ENCODE measurements at places on chromosomes 7 and 10.

DNA sequence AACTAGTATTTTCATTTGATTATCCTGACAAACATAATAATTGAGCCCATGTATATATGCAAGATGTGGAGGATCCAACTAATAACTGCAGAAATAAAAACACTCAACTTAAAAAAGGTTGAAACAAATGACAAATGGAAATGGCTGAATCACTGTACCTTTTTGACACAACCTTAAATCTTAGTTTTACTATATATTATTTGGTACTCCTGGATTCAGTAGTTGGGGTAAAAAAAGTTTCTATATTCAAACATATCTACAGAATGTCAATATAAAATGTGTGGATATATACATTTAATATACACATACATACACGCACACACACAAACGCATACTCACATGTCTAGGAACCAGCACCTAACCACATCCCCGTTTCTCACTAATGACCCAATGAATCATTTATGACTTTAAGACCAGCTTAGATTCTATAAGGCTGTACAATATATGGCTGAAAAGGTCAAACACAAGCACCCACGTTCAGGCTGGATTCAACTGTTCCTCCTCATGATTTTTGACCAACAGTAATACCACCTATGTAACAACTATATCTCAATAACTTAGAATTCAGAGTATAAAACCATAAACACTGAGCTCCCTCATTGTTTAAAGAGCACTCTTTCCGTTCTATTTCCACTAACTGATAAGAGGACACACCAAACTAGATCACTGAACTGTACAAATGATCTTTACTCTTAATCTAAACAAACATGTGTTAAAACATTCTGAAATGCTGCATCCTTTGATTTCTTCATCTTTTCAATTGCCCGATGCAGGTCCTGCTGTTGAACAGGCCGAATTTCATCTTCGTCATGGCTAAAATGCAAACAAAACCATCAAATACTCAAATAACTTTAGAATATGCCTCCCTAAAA lies 63.8 kb downstream of the ATAD1 start:
- DNase-seq: no peak

GRCh38 chr10:11563936-11564335 lies 47.5 kb downstream of the USP6NL start:
- no peak for DNase-seq

DNA sequence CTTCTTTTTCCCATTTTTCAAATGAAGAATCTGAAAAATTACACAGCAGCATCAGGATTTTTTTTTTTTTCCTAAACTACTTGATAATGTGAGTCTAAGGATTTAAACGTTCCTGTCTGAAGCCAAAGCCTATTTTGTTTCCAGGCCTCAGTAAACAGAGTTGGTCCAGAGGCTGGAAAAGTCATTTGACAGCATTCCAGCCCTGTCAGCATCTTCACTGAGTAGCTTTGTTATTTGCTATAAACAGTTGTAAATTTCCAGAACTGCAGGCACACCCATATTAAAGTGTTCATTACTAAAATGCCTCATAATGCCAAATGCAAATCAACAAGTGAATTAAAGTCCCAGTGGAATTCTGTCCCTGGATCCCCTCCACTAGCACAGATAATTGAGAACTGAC lies 35.5 kb upstream of the KMT2E start:
- no peak for DNase-seq

- DNase-seq: no peak
These were observed 4.8 kb upstream of the TAF3 start for GRCh38 chr10:7813481-7813880.

DNA sequence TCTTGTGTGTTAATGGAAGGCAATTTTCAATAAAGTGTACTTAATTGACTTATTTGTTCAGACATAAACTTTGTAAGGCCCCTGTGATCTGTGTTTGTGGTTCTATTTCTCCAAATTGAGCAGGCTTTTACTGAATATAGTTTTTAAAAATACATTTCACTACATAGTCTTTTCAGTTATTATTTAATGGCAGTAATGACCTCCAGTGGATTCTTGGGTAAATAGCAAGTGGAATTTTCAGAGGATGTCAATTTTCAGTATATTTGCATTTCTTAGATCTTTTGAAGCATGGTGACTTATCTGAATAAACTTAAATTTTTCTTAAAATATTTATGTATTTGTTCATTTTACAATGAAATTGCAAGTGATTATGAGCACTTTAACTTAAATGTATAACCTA lies 203.1 kb upstream of the PCLO start:
- DNase-seq: no peak

DNA sequence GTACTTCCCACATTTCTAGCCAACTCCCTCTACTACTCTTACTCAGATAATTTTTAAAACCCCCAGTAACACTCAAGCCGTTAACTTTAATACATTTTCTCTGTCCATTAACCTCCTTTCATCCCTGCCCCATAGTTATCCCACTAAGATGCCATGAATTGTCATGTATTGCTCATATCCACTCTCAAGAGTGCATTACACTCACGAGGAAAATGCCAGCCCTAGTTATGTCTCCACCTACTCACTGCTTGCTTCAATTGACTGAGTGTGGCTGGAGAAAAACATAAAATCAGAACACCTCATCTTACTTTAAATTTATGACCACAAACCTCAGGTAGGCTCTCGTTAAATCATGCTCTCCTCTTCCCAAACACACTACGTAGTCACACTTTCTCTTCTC lies 324.1 kb upstream of the NPSR1 start:
- DNase-seq: no peak

- DNase-seq: no peak
These were observed 230.3 kb downstream of the INHBA start for GRCh38 chr7:41472427-41473125.

GRCh38 chr10:70324339-70324861 lies 40.6 kb upstream of the NPFFR1 start:
- DNase-seq: peak; percentile 19

GRCh38 chr10:125370578-125370977 lies 210.2 kb upstream of the CTBP2 start:
- DNase-seq: no peak

DNA sequence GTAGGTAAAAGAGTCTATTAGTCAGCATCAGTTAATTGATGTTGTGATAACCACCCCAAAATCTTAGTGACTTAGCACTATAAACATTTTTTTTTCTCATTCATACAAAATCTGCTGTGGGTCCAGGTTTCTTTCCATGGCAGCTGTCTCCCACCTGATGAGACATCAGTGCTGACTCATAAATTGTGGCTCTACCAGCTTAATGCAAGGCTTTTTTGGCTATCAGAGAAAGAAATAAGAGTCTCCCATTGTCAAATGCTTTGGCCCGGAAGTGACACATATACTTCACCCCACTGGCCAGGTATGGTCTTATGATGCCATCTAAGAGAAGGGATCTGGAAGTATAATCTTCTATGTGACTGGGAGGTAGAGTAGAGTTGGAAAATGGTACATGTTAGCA lies 14.5 kb downstream of the DNAJB9 start:
- no peak for DNase-seq
